ENCODE measurements at places on chromosomes 11 and 22. TPM values are rescaled to one million over a fixed set of nuclear protein-coding genes. Genes with fewer than 3 reads are reported as not detected.

The OR2AT4 gene
- total RNA-seq, result not detected

The OPCML gene
- not detected for total RNA-seq

The OR51B5 gene
- 2.3 TPM for total RNA-seq

DNA sequence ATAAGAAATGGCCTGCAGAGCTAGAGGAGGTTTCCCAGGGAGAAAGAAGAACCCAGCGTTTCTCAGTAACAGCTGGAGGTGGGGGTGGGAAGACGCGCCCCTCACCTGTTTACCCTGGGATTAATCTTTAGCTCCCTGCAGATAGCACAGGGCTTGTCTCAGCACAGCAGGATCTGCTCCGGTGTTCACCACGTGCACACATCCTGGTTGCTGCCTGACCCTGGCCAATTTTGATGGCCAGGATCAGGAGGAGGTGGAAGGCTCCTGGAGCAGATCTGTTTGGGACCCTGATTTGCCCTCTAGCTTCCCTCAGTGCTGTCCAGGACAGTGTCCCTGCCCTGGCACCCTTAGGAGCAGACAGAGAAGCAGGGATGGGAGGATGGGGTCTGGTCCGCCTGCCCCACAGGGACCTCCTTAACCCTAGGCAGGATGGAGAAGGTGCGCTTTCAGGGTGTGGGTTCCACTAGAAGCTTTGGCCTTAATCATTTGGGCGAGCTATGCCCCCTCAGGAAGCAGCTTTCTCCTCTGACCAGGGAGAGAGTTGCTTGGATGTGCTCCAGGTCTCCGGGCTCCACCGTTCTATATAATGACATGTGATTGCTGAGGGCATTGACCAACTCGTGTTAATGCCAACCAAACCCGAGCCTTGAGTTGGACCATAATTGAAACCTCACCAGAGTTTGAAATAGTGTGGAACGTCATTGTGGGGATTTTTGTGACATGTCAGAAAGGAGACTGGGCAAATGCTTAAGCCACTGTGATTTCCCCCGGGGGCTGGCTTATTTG, 19.3 kb downstream of the UPB1 start:
- no peak for DNase-seq

- DNase-seq, result no peak
Observed at GRCh38 chr11:13104619-13105236, 95.6 kb downstream of the RASSF10 start.

DNA sequence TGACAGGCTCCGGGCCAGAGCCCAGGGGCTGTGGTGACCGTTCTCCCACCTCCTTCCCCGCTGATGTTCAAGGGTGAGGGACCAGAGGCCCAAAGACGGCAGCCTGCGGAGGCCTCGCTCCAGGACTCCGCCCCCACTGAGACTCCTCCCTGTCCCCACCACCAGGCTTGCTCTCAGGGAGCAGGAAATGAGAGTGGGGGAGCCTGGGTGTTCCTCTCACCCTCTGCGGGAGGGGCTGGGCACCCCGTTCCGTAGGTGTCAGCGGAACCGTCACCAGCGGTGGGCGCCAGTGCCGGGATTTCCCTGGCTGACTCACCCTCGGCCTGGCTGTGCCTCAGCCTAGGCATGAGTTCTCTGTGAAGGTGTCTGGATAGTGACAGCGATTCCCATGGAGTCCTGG, 15.7 kb downstream of the DAGLA start:
- DNase-seq, result peak; percentile 95
